ENCODE measurements at places on chromosomes 3 and 15.
A peak's percentile ranks its signal among the peaks of the same experiment; 100 is the strongest.

DNA sequence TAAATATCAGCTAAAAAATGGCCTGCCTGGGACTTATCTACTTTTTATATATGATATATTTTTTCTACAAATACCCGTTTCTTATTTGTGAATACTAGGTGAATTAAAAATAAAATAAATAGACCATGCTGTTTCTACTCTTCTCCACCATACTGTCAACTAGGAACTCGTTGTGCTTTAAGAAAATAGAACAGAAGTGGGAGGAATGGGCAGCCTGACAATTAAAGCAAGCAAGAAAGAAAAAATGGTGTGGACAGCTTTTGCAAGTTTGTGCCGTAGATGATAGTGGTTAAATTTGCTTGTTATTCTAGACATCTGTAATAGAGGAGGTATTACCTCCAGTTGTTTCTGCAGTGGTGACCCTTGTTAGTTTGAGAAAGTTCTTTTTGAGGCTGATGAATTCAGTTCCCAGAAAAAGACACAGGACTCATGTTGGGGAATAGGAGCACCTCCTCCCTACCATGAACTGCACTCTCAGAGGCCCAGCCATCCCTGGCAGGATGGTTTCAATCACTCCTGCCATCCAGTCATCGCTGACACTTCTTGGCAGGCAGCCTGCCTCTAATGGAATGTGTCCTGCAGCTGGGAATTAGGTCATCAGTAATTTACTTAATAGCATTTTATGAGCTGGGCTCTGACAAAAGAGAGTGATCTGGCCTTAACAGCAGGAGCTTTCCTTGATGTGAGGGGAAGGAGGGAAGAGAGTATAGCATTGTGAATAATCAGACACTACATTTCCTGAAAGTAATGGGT lies 105.0 kb upstream of the GAP43 start:
- peak; percentile 91 for DNase-seq

DNA sequence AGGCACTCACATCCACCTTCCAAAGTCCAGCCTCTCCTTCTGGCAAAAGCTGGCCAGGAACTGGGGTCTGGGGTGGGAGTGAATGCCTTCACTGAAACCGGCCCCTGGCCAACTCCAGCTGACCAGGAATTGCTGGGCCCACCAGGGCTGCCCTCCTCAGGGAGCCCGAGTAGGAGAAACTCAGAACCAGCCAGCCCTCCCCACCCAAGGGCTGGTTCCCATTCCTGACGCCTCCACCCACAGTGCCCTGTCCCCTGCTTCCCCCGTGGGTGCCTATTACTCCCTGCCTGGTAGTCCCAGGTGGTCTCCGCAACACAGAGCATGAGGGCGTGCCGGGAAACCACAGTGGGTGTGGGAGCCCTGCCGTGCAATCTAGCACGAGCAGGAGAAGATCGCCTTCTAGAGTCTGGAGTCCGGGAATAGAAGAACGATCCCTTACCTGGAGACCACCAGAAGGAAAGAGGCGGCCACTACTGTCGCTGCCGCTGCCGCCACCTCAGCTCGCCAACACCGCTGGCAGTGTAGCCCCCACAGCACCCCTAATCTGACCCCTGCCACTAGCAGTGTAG lies 178.8 kb downstream of the POTEB3 start:
- DNase-seq: no peak

DNA sequence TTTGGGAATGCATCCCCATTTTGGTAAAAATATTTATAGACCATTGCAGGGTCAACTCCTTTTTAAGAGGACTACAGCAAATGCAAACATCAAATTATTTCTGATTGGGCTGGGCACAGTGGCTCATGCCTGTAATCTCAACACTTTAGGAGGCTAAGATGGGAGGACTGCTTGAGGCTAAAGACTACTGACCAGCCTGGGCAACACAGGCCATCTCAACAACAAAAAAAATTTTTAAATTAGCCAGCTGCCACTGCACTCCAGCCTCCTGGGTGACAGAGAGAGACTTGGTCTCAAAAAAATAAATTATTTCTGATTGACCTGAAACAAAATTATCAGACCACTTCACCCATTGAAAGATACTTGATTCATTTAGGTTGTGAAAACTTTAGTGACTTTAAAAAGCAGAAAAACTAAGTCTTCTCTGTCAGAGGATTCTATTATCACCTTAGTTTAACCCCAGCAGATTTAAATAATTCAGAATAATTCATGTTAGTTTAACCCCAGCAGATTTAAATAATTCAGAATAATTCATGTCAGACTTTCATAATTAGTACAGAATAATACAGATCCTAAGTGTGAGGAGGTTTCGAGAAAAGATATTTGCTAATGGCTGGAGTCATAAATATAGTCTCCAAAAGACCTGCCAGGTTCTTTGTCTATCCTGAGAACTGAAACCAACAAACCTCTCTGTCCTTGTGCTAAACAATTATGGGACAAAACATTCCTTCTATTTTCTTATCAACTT lies 183.6 kb upstream of the STT3B start:
- no peak for DNase-seq

DNA sequence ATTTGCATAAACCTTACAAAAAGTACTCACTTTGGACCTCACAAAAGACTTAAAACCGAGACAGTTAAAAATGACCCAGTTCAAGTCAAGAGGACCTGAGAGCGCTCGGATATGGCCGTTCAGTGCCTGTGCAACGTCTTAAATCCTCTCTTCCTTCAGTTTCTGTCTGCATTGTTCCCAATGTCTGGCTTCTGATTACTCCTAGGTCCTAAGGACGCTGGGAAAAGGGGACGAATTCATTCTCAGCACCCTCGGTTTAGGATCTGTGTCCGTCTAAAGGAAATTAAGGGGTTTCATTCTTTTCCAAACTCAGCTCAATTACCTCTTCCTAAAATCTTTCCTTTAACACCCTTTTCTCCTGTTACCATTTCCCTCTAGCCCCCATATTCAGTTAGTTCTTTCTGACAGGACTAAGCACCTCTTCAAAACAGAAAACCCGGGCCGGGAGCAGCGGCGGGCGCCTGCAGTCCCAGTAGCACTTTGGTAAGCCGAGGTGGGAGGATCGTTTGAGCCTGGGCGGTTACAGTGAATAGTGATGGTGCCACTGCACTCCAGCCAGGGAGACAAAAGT lies 970 bp downstream of the DPPA4 start:
- no peak for DNase-seq

DNA sequence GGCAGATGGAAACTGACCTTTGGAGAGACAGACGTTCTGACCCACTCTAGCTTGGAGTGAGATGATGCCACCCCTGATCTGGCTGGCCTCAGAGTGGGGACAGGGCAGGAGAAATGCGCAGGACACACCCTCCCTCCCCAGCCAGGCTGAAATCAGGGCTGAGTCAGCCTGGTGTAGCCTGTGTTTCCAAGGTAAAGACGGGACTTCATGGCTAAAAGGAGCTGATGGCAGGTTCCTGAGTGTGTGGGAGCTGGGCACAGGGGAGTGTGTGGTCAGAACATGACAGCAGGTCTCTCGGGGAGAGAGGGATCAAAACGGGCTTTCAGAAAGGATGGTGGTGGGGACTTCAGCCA lies 14.6 kb upstream of the POLG start:
- no peak for DNase-seq

DNA sequence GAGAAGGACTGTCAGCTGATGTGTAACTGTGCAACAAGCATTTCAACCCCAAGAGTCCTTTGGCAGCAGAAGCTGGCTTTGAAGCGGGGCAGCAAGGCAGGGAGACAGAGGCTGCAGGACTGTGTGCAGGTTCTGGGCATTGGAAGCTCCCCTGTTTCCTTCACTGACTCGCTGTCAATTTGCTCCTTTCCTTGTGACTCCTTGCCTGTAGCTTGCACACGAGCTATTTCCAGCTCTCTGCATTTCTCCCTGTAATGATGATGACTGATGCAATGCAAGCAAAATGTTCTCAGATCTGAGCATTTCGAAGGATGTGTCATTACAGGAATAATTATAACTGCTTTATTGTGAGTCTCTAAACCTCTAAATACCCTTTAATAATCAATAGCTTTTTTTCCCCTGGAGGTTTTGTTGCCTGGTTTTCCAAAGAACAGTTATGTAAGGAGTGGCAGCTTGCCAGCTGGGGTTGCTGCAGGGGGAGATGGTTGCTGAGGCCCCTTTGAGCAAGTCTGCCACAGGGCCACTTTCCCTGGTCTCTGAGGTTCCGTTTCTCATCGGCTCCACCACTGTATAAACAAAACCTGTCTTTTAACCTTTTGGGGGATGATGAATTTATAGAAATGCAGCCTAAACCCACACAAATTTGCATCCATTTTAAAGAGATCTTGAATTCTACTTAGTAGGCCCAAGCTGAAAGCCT lies 2.8 kb downstream of the APOD start:
- peak; percentile 14 for DNase-seq

DNA sequence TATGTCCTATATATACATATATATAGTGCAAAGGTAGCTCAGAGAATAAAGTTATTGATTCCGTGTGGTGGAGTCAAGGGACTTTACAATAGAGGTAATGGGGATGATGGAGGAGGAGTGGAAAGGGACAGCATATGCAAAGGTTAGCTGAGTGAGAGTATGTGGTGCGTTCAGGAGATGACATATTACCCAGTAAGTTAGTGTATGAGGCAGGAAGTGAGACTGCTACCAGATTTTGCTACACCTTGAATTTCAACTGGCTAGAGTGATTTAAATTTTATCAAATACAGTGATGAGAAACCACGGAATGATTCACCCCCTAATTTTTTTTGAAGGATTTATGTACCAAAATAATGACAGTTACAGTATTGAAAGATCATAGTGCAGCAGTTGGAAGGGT lies 2.8 kb downstream of the ACTL6A start:
- DNase-seq: no peak

- peak; percentile 92 for DNase-seq
Observed at GRCh38 chr3:100041328-100041749, 73.0 kb downstream of the FILIP1L start.

- peak; percentile 92 for DNase-seq
Observed at GRCh38 chr3:191774485-191774884, 313.5 kb downstream of the PYDC2 start.

DNA sequence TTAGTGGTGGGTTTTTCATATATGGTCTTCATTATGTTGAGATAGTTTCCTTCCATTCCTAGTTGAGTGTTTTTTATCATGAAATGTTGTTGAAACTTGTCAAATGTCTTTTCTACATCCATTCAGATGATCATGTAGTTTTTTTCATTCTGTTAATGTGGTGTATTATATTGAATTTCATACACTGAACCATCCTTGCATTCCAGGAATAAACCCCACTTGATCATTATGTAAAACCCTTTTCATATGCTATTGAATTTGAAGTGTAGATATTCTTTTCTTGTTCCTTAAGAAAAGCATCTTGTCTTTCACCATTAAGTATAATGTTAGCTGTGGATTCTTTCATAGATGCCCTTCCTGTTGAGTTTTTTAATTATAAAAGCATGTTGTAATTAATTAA lies 42.9 kb downstream of the PIAS1 start:
- no peak for DNase-seq

- DNase-seq: no peak
Observed at GRCh38 chr15:34987609-34988026, 469 bp downstream of the ZNF770 start.

- no peak for DNase-seq
Observed at GRCh38 chr3:144369129-144369879, 397.7 kb downstream of the DIPK2A start.

- no peak for DNase-seq
Observed at GRCh38 chr15:90838139-90838538, 30.2 kb upstream of the FURIN start.

- no peak for DNase-seq
Observed at GRCh38 chr3:164155400-164155799, 922.9 kb downstream of the SI start.

- DNase-seq: no peak
Observed at GRCh38 chr3:140403608-140404007, 274.3 kb upstream of the TRIM42 start.

GRCh38 chr3:62574266-62574898 lies 201.0 kb upstream of the FEZF2 start:
- DNase-seq: no peak

GRCh38 chr15:62241135-62241770 lies 76.2 kb upstream of the C2CD4B start:
- no peak for DNase-seq

DNA sequence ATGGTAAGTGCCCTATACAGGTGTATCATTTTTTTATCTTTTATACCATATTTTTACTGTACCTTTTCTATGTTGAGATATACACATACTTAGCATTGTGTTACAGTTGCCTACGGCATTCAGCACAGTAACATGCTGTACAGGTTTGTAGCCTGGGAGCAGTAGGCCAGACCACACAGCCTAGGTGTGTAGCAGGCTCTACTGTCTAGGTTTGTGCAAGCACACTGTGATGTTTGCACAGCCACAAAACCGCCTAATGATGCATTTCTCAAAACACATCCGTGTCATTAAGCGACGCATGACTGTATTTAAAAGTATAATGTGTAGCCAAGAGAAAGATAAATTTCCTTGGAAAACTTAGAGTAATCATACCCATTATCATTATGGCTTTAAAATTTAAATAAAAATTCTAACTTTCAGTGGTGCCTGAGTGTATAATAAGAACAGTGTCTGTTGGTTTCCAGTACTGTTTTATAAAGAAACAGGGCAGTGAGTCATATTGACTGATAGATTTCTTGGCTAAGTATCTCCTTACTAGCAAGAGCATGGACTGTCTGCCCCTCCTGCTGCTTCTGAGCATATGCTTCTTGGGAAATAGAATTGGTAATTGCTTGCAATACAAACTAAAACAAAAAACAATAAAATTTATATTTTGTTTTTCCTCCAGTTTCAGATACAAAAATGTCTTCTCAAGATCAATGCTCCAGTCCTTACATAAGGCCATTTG lies 18.3 kb downstream of the CALML4 start:
- DNase-seq: peak; percentile 32

GRCh38 chr15:65245096-65245856 lies 34.0 kb upstream of the CILP start:
- DNase-seq: no peak

DNA sequence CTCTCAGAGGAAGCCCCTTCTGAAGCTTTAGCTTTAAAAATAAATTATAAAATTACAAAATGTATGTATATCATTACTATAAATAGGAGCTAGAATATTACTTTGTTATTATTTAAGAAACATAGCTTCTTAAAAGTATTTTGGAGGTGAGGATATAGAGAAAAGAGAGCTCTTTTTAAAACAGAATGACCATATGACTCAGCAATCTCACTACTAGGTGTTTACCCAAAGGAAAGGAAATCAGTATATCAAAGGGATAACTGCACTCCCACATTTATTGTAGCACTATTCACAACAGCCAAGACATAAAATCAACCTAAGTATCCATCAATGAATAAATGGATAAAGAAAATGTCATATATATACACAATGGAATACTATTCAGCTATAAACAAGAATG lies 119.6 kb downstream of the DMXL2 start:
- no peak for DNase-seq

GRCh38 chr3:128077202-128077624 lies 25.0 kb downstream of the SEC61A1 start:
- no peak for DNase-seq

- DNase-seq: no peak
Observed at GRCh38 chr3:15181963-15182362, 24.1 kb upstream of the CAPN7 start.

- DNase-seq: no peak
Observed at GRCh38 chr15:62026487-62027262, 33.6 kb downstream of the VPS13C start.

- DNase-seq: no peak
Observed at GRCh38 chr3:100838157-100838556, 128.9 kb downstream of the TFG start.

GRCh38 chr3:73719861-73720260 lies 95.1 kb upstream of the PDZRN3 start:
- DNase-seq: no peak

- no peak for DNase-seq
Observed at GRCh38 chr3:120568598-120568997, 27.5 kb upstream of the NDUFB4 start.

- no peak for DNase-seq
Observed at GRCh38 chr15:78110096-78110495, 17.7 kb downstream of the SH2D7 start.

Measured in fibroblast of skin of left quadriceps (primary cell).